ENCODE measurements at places on chromosomes 7 and 10.

- no peak for DNase-seq
These were observed 3.2 kb downstream of the DENND2A start for GRCh38 chr7:140637400-140637799.

- DNase-seq = no peak
These were observed 71.5 kb downstream of the CARD11 start for GRCh38 chr7:2971914-2972834.

- DNase-seq = no peak
These were observed 565.8 kb downstream of the PTPRN2 start for GRCh38 chr7:158021836-158022235.

- no peak for DNase-seq
These were observed 6.8 kb upstream of the HIPK2 start for GRCh38 chr7:139784648-139785047.

- no peak for DNase-seq
These were observed 117.9 kb upstream of the KLF6 start for GRCh38 chr10:3902809-3903410.

DNA sequence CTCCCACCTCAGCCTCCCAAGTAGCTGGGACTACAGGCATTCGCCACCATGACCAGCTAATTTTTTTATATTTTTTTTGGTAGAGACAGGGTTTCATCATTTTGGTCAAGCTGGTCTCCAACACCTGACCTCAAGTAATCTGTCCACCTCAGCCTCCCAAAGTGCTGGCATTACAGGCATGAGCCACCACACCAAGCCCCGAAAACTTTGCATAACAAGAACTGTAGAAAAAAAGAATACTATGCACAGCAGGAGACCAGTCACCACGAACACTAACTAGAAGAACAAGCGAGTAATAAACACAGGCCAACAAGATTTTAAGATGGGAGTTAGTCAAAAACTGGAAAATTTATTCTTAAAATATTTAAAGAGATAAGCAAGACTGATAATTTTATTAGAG lies 447.0 kb downstream of the ETV1 start:
- DNase-seq = no peak

GRCh38 chr7:23164846-23165245 lies 17.0 kb upstream of the NUP42 start:
- no peak for DNase-seq

DNA sequence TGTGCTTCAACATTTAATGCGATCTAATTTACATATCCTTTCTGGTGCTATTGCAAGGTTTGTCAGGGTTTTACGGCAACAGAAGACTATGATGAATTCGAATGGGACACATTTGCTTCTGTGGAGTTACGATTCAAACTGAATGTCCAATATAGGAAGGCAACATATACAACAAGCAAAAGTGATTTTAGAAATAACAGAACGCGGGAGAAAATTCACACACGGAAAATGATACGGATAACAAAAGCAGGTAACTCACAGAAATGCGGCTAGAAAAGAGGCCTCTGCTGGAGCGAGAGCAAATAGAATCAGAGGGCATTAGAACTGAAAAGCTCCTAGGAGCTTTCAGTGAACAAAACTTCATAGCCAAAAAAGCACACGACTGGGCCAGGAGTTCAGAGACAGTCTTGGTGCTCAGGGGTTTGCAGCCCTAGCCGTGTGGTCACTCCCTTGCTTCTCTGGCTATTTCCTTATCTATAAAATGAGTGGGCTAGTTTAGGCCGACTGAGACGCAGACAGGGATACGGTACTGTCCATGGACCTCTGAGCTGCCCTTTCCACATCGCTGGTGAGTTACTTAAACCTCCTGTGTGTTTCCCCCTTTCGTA lies 557 bp upstream of the TAX1BP1 start:
- DNase-seq = no peak

DNA sequence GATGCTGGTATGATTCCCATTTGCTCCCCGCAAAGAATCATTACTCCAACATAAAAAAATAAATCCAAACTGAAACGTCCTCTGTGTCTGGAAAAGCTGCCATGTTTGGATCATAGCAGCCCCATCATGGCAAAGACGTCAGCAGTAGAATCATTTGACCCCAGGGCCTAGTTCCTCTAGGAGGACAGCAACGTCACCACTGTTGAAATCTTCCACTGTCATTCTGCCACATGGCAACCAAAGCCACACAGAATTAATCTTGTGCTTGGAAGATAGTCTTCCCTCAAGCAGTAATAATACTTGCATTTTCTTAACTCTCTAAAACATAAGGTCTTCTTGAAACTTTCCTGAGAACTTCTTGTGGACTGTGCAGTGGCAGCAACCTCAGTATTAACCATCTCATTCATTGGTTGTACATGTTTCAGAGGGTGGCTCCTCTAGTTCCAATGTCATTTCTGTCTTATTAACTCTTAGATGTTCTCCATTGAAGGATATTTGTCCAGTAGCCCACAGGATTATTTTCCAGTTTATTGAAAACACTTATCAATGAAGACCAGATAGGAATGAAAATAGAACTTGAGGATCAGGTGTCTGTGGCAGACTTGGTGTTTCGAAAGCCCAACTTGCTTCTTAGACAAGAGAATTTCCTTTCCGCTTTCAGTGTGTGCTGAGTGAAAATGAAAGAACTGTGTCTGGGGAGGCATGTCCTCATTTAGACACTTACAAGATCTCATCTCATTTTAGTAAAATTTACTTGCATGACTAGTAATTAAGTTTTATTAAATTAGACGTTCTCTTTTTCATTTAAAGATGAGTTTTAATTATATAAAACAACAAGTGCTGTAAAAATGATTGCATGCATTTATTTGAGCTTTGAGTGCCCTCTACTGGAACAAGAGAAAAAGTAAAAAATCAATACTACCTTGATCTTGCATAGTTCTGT lies 28.9 kb upstream of the INHBA start:
- DNase-seq = no peak

DNA sequence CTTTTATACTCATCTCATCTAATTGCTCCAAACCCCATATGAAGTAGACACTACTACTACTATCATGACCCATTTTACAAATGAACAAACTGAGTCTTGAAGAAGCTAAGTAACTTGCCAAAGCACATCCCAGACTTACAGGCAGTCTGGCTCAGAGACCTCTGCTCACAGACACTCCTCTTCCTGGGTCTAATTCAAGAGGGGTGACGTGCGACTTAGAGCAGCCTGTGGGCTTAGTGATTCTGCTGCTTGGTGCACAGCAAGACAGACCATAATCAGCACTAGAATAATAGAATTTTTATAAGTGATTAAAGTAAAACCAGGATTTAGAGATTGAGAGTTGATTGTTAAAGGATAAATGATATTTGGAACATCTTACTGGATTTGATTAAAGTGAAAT lies 750.8 kb downstream of the AUTS2 start:
- DNase-seq = no peak

GRCh38 chr7:78490524-78490923 lies 692.0 kb downstream of the PHTF2 start:
- DNase-seq = no peak

DNA sequence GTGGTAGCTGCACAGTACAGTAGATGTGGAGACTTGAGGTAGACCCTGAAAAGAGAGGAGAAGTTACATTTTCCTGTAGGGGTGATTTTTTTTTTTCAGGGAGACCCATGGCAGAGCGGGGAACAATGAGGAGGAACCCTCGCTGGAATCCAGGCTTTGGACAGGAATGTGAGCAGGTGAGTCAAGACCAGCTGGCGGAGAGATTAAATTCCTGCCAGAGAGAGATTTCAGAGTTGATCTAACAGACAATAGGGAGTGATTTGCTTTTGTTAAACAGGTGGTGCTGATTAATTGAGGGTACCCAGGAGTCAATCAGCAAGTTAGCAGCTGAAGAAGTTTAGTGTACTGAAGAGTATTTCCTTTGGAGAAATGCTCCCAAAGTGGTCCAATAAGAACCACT lies 41.6 kb upstream of the MINDY3 start:
- no peak for DNase-seq

- no peak for DNase-seq
These were observed 233.9 kb downstream of the POU6F2 start for GRCh38 chr7:39211581-39211980.

GRCh38 chr10:35124540-35124939 lies 2.1 kb upstream of the CREM start:
- no peak for DNase-seq

GRCh38 chr10:101095550-101096213 lies 33.9 kb downstream of the KAZALD1 start:
- peak; percentile 75 for DNase-seq

- DNase-seq = no peak
These were observed 117.1 kb upstream of the GATA3 start for GRCh38 chr10:7937315-7937945.

- no peak for DNase-seq
These were observed 29.1 kb downstream of the LRRC18 start for GRCh38 chr10:48910548-48910947.

- no peak for DNase-seq
These were observed 47.2 kb upstream of the WDR11 start for GRCh38 chr10:120803972-120804371.

GRCh38 chr7:142301299-142301698 lies 43.4 kb upstream of the PRSS58 start:
- no peak for DNase-seq

GRCh38 chr10:21184984-21185383 lies 287.9 kb upstream of the NEBL start:
- DNase-seq = no peak

DNA sequence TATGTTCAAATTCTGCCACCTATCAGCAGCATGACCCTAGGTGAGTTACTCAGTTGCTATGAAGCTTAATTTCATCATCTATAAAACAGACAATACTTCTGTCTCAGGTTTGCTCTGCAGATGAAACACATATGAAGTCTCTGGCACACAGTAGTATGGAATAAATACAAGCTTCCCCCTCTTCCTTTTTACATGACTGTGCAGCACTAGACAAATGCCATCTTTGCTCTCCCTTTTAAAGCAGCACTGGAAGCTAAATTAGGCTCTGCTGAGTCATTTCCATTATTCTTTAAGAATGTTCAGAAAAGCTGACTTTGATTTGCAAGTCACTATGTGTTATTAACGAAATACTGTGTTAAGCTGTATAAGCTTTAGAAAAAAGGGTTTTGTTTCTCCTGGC lies 40.7 kb upstream of the ANAPC16 start:
- peak; percentile 7 for DNase-seq

- DNase-seq = no peak
These were observed 58.5 kb downstream of the HSPA12A start for GRCh38 chr10:116683821-116684220.

GRCh38 chr10:131177431-131178327 lies 133.8 kb downstream of the TCERG1L start:
- DNase-seq = no peak

DNA sequence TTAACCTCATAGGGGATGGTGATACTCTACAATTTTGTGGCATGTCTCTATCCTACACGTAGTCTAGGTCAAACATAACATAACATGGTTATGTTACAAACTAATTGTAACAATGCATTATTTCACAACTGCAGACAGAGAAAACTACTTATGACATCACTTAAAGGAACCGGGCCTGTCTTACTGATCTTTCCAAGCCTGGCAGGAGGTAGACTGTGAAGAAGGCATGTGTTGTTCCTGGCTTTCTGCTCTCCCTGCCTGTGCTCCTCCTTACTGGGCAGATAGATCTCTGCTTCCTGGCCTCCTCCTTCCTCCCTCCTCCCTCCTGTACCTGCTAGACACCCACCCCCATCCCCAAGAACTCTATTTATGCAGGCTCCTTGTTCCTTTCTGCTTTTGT lies 5.4 kb downstream of the CACNB2 start:
- no peak for DNase-seq

GRCh38 chr10:50511492-50512213 lies 112.1 kb downstream of the SGMS1 start:
- DNase-seq = no peak

DNA sequence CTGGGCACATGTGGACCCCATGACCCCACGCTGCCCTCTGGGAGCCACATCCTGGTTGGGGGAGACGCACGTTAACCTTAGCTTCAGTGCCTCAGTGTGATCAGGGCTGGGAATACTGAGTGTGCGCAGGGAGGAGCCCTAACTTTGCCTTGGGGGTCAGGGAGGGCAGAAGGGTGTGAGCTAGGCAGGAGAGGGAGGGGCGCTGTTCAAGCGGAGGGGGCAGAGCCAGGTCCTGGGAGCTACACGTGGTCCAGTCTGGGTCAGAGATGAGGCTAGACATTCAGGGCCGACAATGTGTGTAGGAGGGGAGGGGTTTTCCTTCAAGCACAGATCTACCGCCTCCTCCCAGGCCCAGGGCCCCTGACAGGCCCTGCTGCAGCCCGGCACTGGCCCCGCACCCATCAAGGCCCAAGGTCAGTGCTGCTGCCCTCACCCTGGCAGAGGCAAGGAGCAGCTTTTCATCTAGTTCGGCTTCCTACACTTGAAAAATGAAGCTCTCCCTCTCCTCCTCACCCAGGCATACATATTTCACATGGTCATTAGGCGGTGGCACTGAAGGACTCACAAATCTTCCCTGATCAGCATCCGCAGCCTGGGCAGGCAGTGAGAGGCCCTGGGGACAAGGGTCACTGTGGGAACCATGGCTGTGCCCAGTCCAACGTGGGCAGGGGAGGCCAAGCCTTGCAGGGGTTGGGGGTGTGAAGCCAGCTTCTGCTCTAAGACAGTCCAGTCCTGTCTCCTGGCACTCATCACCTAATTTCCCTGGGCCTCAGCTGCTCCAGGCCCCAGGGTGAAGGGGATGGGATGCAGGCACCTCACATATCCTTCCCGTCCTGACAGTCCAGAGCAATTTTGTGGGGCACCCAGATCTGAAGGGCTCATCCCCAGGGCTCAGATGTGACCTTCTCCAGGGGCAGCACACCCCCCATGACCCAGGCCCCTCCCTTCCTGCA lies 47.3 kb downstream of the C10orf105 start:
- DNase-seq = no peak

Measured in AG08396 (cell line).